G401 (cell line): ENCODE measurements at places on chromosomes 4 and X.

DNA sequence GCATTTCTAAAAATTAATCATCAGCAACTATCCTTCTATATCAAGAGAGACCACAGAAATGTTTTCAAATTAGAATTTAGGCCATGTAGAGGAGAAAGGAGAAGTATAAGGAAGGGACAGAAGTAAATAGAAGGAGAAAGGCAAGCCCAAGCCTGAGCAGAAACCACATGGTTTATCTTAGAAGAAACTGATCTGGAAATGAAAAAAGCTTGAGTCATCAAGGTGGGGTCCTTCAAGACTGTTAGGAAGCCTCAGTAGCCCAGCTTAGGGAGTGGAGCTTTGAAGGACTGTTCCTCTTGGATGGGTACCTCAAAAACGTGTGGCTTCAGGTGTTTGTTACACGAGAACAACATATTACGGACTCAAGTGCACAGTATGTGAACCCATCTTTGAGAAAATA, 4.5 kb downstream of the BMX start:
- no peak for DNase-seq

DNA sequence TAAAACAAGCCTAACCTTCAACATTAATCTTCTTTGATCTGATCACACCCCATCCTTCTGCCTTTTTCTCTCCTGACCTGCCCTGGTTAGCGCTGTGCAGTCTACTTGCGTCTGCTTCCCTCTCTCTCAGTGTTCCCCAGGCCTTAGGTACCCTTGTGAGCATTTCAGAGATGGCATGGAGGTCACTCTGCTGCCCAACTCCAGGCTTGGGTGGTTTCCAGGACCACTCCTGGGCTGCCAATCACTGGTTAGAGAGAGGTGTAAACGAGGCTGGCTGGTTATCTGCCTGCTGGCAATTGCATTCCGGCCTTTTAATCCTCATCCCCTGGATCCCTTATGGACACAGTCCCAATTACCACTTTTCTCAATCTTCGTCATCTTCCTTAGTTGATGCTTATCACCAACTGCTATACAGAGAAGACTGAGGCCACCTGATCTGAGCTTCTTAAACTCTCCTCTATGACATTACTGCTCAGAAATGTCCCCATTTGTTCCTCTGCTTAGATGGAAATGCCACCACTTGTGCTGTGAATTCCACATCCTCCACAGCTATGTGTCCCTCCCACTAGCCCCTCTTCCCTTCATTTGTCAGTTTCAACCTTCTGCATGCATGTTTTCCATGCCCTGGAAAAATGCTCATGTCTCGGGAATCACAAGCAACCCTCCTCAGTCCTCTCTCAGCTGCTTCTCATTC, 29.0 kb upstream of the BCLAF3 start:
- DNase-seq = no peak

DNA sequence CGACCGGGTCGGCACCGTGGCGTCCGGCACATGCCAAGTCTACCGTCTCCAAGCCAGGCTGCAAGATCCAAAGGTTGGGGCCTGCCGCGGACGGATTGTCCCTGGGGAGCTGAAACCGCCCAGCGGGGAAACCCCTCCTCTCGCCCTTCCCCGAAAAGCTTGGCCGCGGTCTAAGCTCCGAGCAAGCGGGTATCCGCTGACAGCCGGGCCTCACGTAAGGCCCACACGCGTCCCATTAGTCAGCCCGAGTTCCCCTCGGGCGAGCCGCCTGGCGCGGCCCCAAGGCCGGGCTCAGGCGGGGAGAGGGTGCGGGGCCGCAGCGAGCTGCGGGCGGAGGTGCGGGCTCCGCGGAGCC, 6.8 kb upstream of the BCOR start:
- DNase-seq = no peak

DNA sequence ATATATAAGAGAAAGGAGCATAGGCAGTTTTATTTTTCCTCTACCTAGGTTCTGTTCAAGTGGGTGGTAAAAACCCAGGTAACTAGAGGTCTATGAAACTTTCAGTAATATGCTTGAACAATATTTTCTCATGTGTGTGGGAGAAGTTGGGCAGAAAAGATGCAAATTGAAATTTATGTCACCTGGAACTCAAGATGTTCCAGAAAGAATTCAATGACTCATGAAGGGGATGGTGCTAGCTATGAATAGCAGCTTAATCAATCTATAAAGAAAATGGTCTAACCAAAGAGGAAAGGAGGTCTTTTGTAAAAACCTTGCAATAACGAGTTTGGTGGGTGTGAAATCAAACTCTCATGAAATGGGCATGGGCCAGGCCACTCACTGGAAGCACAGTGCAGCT, 263.8 kb downstream of the INPP4B start:
- DNase-seq = no peak

DNA sequence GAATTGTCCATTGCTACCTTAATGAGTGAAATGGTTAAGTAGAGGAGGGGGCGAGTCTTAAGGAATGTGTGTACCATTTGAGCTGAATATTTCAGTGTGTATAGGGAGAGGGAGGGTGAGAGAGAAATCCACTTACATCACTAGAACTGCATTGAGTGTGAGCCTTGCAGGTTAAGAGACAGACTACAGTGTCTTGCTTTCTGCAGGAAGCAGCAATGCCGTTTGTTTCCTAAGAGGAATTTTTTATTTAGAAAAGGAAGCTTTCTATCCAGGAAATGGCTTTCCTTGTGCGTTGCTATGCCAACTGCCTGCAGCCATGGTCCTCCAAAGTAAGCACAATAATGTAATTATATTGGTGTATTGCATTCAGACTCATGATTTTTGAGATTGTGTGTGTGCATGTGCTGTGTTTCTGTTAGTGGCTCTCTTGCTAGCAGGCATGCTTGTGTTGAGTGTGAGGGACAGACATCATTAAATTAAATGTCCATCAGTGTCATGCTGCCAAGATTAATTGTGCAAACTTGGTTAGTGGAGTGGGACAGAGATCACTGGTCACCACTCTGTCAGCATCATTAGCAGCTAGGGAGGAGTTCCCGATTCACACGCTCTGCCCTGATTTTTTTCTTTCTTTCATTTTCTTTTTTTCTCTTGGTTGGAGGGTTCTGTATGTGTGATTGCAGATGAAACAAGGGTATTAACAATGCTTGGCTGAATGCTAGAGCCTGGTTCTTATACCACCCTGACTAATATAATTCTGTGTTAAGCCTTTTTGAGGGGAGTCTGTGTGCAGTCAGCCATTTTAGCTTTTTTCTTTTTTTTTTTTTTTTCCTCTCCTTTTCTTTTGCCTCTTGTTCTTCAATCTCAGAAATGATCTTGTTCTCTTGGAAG, 164.3 kb downstream of the RAPGEF2 start:
- DNase-seq = peak; percentile 74

- DNase-seq = no peak
Observed at GRCh38 chr4:48853604-48854394, 22.9 kb downstream of the OCIAD1 start.

GRCh38 chr4:107862658-107863057, 37.9 kb downstream of the SGMS2 start:
- no peak for DNase-seq

- DNase-seq = no peak
Observed at GRCh38 chr4:60663769-60664168, 536.4 kb upstream of the ADGRL3 start.

DNA sequence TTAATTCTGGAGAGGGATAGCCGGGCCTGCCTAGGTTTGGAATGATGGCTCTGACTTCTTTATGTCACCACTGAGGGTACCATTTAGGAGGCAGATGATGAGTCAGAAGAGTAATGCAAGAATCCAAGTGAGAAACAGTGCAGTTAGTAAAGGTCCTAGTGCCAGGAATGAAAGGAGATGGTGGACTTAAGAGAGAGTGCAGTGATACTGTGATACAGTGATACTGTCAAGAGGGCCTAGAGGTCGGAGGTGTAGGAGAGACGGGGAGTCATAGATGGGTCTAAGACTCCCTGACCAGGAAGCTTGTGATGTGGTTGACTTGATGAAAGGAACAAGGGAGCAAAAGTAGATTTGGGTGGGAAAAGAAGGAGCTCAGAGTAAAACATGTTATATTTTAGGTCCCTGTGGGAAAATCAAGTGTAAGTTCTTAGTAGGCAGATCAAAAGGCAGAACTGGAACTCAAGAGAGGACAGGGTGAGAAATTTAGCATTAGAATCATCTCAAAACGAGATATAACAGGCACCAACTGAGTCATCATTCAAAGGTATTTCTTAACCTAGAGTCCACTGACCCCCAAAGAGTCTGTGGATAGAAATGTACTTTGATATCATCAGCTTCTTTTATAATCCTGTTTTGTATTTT, 85.0 kb downstream of the NFKB1 start:
- DNase-seq = no peak

DNA sequence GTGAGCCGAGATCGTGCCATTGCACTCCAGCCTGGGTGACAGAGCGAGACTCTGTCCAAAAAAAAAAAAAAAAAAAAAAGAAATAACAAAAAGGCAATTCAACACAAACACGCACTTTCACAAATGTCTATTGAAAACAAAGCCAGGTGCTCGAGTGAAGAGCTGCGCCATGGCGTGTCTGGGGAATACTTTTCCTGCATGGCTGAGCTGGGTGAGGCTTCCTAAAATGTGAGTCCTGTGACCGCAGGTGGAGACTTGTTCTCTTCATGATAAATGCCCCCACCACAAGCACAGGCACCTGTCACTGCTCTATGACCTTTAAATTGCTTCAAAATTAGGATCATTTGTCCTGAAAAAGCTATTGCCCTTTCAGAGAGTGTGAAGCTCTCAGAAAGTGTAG, 4.0 kb upstream of the ABLIM2 start:
- DNase-seq = no peak

DNA sequence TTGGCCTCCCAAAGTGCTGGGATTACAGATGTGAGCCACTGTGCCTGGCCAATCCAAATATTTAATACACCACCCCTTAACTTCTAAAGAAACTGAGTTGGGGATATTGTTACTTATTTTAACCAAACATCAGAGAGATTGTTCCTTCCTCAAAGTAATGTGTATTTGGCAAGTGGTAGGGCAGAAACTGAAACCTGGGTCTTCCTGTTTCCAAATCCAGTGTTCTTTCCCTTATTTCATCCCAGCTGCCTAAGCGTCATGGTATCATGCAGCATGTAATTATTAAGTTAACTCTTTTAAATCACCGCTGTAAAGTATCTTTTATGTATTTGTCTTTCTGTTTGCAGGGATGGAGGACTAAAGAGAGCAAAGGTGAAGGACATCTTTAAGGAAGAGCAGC, 68.4 kb downstream of the GPAT3 start:
- no peak for DNase-seq

- DNase-seq = no peak
Observed at GRCh38 chr4:128715616-128716015, 93.9 kb upstream of the JADE1 start.

GRCh38 chrX:20412871-20413486, 146.3 kb upstream of the RPS6KA3 start:
- no peak for DNase-seq
